ENCODE measurements at places on chromosomes 3 and 15.

- no peak for DNase-seq
Measured at GRCh38 chr3:181534781-181535221, 176.9 kb upstream of the SOX2 start.

- DNase-seq = no peak
Measured at GRCh38 chr3:77414881-77415280, 375.0 kb downstream of the ROBO2 start.

DNA sequence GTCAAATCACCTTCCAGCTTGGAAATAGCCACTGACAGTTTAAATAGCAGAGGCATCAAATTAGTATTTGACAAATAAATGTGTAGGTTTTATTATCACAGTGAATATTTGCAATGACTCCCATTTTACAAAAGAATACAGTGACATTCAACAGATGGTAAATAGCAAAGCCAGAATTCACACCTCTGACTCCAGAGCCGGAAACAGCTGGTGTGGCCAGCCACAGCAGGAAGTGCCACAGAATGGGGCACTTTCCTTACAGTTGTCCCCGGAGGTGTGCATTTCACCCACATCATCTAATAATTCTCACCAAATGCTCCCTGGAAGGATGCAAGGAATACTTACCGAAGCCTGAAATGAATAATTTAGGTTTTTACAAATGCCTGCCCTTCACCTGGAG lies 295.7 kb upstream of the WNT5A start:
- no peak for DNase-seq

DNA sequence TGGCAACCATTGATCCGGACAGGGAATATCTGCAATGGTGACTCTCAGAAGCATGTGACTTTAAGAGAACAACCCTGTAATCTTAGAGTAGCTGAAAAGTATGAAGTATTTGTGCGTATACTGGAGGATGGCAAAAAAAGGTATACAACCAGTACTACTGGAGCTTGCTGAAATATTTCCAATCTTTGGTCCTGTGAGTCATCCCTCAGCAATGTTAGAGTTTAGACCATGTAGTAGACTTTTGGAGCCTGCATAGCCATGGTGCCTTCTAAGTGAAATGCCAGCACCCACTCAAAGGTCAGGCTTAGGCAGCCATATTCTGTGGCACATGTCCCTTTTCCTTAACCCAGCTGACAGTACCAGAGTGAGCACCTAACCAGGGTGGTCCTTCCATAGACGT lies 429.4 kb downstream of the NTRK3 start:
- DNase-seq = no peak

GRCh38 chr3:48855681-48856447 lies 8.2 kb upstream of the PRKAR2A start:
- DNase-seq = no peak

DNA sequence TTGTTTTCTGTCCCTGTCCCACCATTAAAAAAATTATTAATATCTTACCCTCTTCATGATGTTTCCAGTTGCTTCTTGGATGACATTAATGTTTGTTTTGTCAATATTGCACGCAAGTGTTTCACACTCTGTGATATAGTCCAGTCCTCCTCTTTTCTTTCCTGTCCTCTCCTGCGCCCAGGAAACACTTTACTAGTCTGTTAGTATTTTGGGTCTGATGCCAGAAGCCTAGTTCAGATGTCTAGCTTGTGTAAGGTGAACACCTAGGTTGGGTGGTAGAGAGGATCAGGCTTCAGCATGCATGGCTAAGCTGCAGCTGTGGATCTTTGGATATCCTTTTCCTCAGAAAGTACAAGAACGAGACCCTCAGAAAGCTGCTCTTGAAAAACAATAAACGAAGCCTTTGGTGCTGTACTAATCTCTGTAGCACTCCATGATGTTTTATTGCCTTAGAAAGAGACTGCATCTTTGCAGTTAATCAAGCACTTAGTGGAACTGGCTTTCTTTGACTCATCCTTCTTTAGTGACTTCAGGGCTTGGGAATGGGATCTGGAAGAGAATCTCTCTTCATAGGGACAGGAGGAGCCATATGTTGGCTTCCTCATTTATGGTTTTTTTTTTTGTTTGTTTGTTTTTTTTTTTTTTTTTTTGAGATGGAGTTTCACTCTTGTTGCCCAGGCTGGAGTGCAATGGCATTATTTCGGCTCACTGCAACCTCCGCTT lies 253.4 kb downstream of the LPP start:
- no peak for DNase-seq

DNA sequence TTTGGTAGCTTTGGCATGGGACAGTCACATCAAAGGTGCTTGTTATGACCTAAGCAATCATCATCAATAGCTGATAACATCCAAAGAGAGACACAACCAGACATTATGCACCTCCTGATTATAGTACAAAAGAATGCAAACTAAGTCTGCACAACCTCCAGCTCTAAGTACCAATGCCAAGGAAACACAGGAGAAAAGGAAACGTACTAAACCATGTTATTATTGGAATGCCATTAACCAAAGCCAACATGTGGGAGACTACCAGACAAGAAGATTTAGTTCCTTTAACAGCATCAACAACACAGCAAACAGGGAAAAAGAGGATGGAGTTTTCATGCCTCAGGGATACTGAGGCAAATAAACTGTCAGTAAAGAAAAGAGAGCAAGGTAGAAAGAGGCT lies 61.4 kb downstream of the CD47 start:
- DNase-seq = no peak

DNA sequence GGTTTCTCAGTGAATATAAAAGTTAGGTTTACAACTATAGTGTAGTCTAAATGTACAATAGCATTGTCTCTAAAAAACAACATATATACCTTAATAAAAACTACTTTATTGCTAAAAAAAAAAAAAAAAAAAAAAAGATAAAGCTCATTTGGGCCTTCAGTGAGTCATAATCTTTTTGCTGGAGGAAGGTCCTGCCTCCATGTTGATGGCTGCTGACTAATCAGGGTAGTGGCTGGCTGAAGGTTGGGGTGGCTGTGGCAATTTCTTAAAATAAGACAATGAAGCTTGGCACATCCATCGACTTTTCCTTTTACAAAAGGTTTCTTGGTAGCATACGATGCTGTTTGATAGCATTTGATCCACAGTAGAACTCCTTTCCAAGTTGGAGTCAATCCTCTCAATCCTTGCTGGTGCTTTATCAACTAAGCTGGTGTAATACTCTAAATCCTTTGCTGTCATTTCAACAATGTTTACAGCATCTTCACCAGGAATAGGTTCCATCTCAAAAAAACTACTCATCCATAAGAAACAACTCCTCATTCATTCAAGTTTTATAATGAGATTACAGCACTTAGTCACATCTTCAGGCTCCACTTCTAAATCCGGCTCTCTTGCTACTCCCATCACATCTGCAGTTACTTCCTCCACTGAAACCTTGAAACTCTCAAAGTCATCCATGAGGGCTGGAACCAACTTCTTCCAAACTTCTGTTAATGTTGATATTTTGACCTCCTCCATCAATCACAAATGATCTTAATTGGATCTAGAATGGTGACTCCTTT lies 13.3 kb downstream of the ZNF280D start:
- no peak for DNase-seq

DNA sequence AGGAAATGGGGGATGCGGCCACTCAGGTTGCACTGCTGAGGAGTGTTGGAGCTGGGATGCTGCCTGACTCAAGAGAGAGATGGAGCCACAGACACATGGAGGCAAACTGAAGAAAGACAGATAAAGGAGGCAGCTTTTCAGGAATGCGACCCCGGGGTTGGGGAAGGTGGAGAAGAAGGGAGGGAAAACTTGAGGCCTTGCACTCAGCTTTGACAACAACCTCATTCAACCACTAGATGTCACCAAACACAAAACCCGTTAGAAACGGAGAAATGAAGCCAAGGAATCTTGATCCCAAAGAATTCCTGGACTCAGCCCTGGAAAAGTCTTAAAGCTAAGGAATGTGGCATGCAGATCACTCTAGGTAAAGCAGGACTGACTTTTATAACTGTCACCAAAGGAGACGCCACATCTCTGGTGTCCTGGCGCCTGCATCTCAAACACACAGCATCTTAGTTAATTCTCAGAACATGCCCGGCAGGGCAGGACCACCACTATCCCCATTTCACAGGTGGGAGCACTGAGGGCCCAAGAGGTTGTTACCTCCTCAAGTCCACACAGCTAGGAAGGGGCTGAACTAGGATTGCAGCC lies 59.6 kb upstream of the LMCD1 start:
- no peak for DNase-seq

GRCh38 chr15:65957451-65957850 lies 88.2 kb downstream of the RAB11A start:
- no peak for DNase-seq

DNA sequence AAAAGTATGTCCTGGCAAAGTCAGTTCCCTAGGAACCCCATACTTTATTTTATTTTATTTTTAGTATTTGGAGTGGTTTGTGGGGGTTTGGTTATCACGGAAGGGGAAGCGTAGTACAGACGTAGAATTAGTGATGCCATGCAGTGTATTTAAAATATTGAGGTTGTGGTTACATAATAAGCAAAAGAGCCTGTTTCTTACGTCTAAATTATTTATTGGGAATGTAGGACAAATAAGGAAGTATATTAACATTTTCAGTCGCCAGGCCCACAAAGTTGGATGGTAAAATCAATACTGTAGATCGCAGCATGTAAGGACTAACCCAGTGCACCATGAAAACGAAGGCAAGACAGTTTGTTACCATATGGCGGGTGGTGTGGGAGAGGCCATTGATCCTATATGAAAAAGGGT lies 558 bp downstream of the DTWD1 start:
- DNase-seq = no peak

DNA sequence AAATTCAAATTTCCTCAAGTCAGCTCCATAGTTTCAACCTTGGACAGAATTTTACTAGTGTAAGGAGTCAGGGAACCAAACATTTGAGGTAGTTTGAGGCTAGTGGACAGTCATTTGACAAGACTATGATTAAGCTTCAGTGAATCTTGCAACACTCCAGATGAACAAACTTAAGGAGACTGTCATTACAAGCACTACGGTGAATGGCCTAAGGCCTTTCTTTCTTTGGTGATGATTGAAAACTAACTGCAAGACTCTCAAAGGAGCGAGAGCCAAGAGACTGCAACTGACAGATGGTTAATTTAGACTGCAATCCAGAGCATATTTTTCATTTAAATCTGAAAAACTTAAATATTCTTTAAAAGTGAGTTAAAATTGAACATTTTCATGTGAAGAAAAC lies 272.3 kb upstream of the NECTIN3 start:
- DNase-seq = no peak

GRCh38 chr15:45187894-45188830 lies at the start of gene SHF:
Gene SHF (minus strand): TSS chr15:45187966. CDS start chr15:45187951, 15 bp downstream.
- peak; percentile 68 for DNase-seq

- no peak for DNase-seq
Measured at GRCh38 chr3:13582366-13583250, 33.7 kb downstream of the FBLN2 start.

DNA sequence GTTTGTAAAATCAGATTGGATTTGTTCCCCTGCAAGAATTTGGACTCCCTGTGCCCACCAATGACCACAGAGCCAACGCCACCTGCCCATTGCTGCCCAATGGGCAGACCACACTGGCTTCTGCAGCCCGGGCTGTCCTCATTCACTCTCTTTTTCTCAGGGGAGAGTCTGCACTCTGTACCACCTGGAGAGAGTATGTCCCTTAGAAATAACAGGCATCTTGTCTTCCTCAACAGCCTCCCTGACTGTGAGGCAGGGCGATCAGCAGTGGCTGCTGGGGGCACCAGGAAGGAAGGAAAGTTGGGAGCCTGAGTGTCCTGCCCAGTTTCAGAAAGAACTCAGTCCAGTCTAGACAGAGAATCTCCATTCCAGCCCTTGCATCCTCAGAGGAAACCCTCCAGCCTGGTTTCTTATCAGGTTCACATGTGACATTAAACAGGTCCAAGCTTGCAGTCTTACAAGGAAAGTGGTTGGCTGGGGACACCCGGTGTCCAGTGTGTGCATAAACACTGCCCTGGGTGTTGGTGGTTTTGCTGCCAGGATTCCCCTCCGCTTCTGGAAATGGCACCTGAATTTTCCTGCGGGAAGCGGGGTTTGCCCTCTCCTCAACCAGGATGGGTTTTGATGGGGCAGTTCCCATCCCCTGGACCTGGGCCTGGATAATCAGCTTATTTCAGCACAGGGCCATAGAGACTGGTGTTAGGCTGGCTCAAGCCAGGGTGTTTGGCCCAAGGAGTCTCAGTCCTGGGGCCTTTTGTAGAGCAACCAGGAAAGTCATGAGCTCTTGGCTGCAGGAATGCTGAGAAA lies 37.2 kb downstream of the SSUH2 start:
- DNase-seq = no peak

GRCh38 chr3:182500289-182500688 lies 293.0 kb upstream of the ATP11B start:
- DNase-seq = no peak

DNA sequence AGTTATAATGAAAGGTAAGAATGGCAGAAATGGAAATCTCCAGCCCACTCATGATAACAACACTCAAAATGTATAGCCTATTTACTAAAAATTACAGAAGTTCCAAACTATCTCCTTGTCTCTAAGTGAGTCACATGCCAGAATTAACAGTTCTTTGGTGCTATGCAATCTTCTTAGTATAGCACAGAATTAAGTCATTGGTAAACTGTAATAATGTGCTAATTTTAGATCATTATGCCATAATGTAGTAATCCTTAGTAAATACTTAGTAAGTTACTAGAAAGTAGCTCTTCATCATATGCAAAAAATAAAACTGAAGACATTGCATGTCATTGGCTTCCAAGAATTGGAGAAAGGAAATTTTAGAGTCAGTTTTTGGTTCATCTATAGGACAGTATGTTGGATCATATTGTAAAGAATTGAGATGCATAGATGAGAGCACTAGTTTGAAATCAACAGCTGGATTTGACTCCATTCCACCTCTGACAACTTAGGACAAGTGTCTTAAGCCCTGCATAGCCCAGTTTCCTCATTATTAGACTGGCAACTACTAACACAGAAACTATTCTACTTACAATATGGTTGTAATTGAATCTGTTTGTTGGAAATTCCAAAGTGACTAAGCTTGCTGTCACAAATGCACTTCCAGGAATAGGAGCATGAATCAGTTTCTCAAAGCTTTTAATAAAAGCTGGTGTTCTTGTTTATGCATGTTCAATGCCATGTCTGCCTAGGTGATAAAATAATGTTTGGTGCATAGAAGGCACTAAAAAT lies 40.1 kb upstream of the CD47 start:
- no peak for DNase-seq

DNA sequence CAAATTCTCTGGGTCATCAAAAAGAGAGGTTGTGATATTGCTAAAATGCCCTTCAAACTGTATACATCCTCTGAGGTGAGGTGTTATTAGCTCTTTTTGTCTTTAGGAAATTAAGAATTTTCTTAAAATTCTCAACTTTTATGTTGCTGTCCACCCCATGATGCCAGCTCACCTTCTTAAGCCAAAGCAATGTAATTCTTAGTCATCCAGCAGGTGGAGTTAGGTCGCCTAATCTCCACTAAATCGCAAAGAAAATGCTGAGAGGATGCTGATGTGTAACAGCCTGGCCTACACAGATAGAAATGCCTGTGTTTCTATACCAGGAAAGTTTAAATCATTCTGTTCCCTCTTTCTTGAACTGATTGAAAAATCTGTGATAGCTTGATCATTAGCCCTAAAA lies 770.2 kb upstream of the ALCAM start:
- DNase-seq = no peak

All from stimulated activated CD4-positive, alpha-beta T cell treated with anti-CD3 and anti-CD28 coated beads, Interleukin-2, amount 100 ng/mL, for 48 hours (primary cell).